ENCODE measurements at places on chromosomes 3 and 15.

DNA sequence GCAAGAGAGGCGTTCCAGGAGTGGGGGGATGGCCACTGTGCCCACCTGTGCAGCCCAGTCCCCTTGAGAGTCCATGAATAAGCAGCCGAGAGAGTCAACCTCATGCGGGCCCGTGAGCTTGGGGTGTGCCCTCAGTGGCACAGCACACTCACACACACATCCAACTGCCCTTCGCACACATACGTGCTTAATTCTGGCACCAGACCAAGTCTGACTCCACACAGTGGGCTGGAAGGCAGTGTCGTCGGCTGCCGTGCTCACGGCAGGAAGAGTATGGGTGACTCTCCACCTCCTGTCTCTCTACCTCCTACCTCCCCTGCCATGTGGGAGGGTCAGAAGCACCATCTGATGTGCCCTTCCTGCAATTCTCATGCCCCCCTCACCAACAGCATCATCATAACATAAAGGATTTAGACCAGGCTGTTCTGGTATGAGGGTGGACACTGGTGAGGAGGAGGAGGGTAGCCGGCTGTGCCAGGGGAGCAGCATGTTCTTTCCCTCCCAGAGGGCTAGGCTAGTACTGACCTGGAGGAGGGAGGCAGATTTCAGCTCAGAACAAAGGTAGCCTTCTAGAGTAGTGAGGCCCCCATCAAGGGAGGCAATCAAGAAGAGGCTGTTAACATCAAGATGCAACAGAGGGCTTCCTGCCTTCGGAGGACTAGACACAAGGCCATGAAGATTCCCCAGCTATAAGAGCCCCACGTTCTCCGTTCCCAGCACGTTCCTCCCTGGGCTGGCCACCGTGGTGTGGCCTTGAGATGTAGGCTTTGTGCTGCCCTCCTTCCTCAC is 5.3 kb upstream of the STRA6 start:
- no peak for DNase-seq

DNA sequence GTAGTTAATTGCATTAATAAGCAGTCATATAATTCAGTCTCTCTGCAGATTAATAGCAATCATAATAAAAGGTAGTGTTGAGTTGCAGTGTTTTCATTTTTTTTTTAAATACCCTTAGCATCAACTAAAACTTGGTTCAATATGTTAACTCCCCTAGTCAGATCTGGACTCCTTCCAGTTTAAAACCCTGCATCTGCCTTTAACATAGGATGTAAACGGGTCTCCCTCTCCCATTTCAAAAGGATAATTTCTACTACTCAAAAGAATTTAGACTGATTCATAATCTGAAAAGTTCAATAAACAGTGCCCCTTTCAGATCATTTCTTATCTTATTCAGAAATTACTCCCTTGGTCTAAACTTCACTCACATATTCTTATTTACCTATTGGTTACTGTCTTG is 11.4 kb downstream of the CPOX start:
- DNase-seq, result no peak

- DNase-seq, result no peak
These were observed 230.8 kb upstream of the MCTP2 start for GRCh38 chr15:94000606-94001005.

DNA sequence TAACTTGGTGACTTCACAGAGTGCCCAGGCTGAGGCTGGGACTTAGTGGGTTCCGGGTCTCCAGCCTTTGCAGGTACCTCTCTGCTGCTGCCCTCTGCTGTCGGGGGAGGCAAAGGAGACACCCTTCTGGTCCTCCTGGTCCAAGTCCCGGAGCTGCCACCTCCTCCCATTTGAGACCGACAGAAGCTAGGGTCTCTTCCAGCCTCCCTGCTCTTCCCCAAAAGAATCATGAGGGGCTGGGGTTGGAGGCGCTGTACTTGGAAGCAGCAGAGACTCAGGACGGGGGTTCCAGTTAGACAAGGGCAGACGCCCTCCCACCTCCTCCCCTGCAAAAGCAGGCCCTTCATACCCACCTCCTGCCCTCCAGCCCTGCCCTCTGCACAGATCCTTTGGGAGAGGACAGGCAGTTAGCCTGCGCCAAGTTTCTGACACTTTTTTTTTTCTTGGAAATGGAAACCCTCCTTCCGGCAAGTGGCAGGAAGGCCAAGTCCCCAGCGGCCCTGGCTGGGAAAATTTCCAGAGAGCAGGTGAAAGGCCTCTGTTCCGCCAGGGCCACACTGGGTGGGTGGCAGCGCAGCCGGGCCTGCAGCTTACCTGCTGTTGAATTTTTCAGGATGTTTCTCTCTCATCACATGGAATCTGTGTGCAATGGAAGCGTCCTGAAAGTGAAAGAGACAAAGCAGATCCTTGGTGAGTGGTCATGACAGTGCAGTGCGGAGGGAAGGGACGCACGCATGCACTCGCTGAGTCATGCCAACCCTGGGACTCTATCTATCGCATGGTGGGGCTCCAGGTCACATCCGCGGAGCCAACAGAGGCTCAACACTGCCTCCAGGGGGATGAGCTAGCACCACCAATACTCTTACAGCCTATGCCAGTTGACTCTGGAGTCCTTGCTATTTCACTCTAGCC is 119.9 kb downstream of the DGKG start:
- peak; percentile 93 for DNase-seq

DNA sequence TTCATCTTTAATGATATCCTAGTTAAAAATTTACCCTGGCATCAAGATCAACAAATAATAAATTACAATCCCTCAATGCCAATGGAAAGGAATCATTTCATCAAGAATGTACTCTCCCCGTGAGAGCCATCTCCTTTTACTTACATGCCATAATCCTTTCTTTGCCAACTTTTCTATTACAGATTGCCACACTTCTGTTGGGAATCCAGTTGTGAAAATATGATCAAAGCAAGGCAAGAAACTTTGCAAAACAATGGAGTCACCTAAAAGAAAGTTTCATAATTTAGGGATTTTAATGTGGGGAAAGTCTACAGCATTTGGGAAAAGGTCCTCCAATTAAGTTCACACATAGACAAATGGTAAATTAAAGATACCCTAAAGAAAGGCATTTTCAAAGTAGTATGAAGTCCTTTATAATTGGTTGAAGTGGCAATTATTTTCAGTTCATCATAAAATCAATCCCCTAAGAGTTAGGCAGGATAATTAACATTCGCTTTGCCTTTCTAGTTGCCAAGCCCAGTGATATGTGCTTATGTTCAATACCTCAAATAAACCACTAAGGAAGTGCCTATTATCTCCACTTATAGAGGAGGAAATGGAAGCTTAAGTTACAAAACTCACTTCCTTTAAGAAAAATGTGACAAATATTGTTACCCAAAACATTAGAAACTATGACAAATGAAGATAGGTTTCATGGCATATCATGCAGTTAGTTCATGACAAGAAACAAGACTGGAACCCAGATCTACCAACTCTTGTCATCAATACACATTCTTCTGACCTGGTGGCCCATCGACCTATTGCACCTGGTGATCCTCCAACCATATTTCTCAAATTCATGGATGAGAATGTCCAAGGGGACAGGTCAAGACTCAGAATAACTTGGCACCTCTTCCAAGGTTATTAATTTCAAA is 49.1 kb downstream of the TRANK1 start:
- DNase-seq, result no peak

- peak; percentile 44 for DNase-seq
These were observed 36.7 kb downstream of the FLNB start for GRCh38 chr3:58044691-58045483.

DNA sequence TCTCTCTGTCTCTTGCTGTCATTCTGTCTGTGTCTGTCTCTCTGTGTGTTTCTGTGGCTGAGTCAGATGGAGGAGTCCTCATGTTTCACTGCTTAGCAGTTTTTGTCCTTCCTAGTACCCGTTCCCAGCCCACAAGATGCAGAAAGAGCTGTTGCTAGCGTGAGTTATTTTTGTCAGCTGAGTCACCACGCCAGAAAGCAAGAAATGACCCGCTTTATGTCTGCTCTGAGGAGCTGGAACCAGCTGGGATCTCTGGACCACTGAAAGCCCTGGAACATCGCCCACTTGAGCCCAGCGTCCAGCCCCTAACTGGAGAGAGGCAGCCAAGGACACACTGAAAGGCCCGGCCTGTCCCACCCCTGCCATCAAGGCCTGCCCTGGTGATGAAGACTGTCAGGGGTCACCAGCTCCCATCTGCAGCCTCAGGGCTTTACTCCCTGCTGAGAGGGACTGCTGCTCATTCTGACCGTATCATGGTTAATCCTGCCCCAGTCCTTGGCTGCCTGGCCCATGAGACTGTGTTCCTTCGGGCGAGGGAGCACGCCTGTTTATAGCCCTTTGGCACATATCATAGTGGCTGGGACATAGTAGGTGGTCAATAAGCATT is 101.7 kb upstream of the TPM1 start:
- DNase-seq, result peak; percentile 92

DNA sequence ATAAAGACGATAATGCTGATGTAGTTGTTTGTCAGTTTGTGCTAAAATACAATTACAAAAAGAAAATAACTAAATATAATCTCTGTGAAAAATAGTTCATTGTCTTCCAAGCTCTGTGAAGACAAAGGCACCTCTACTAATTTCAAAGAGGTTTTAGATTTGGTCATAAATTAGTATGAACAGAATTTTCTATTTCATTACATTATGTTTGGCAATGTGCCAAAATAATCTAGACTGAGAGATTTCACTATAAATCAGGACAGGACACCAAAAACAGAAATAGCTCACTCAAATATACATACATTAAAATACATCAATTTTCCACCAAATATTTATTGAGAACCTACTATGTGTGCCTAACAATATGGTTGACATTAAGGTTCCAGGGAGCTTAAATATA is 264.9 kb upstream of the CCDC54 start:
- no peak for DNase-seq

DNA sequence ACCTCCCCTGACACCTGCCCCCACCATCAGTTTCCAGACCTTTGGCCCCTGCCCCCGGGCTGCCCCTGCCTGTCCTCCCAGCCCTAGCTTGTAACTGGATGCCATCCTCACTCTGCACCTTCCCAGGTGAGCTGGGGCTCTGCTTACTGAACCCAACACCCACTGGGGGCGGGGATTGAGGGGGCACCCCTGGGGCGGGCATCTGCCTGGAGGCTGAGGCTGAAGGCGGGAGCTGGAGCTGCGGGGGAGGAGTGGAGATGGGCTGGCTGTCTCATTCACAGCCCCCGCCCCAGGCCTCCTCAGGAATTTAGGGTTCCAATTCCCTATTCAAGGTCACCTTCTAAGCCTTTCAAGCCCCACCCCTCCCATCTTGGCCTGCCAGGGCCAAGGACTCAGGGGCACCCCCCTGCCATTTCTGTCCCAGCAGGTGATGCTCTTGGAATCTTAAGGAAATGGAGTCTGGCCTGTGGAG is 17.7 kb downstream of the PIF1 start:
- DNase-seq, result no peak

- DNase-seq, result peak; percentile 31
These were observed 580.4 kb upstream of the TBL1XR1 start for GRCh38 chr3:177777699-177778098.

GRCh38 chr3:11140030-11140712 is 14.1 kb upstream of the HRH1 start:
- peak; percentile 14 for DNase-seq

GRCh38 chr3:53936347-53936746 is 44.7 kb upstream of the SELENOK start:
- no peak for DNase-seq

DNA sequence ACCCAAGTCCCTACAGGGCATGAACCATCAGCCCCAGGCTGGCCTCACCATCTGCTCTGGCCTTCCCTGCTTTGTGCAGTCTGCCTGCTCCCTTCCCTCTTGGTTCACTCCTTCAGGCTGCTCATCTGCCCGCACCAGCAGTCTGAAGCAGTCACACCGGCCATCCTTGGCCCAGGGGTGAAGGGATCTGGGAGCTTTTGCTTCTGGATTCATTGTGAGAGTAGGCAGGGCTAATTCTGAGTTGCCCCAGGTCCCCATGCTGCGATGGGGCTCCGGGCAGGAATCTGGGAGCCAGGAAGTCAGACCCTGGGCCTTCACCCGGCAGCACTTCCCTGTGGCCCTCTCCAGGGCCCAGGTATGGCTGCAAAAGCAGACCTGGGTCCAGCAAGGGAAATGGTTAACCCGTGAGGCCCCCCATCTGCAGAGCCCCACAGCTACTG is 99.7 kb downstream of the VGLL4 start:
- no peak for DNase-seq

DNA sequence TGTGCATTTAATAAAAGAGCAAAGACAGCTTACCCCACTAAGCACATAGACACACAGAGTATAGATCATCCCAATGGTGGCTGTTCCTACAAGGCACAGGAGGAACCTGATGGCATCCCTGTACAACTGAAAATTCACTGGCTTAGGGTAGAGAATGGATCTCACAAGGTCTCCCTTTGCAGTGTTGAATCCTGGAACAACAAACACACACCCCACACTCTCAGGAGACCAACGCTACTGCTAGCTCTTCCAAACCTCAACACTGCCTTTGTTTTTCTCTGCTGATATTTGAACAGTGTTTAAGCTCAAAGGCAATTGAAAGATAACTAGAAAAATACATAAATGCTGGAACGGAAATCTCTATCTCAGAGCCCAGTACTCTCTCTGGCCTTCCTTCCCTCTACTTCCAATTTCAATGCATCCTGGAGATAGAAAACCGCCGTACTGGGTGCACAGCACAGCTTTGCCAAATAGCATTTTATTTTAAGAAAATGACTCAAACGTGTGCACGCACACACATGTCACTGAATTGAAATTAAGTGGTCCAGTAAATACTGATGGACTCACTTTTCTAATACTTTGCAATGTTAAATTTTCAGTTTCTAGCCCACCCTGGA is 87.5 kb upstream of the ATP13A5 start:
- no peak for DNase-seq

GRCh38 chr3:73529308-73530021 is 95.3 kb downstream of the PDZRN3 start:
- DNase-seq, result no peak

- DNase-seq, result peak; percentile 83
These were observed 45.5 kb downstream of the PPM1L start for GRCh38 chr3:160801386-160802118.

- no peak for DNase-seq
These were observed 20.7 kb upstream of the DOCK3 start for GRCh38 chr3:50653937-50654595.

Data from MG63 (cell line).